ENCODE measurements at places on chromosomes 5 and 9.

DNA sequence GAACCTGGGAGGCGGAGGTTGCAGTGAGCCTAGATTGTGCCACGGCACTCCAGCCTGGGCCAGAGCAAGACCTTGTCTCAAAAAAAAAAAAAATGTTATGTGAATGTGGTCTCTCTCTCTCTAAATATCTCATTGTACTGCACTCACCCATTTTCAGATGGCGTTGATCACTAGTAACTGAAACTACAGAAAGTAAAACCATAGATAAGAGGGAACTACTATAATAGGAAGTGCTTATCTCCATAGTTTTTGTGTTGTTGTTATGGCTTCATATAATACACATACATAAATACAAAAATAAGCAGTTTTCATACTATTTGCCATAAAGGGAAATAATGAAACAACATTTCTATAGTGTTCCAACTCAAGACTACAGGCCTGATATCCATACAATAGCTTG is 9.1 kb downstream of the IL31RA start:
- no peak for DNase-seq

GRCh38 chr5:55172051-55172899 is 702 bp downstream of the CDC20B start:
- DNase-seq: peak; percentile 68

DNA sequence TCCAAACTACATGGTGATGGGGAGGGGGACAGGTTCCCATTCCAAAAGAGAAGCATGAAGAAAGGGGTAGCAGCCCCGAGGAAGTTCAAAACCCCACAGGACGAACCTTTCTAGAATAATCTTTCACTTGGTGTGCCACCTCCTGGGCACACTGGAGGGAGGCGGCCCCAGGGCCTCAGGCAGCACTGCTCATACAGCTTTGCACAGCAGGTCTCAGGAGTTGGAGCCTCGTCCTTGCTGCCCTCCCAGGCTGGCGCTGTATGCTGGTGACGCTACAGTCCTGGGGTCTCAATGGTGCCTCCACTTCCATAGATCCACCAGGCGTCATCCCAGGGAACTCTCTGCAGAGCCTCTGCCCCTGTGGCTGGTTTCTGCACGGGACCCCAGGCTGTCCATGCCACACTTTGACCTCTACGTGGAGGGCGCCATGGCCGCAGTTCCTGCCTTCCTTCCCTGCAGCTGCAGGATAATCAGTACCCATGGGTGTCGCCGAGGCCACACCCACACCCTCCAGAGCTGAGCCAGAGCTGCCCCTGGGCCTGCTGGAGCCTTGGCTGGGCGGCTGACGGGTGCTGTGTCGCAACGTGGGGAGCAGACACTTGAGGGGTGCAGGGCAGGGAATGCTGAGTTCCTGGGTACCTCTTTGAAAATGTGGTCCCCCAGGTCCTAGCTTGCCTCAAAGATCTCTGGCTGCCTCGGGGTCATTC is 95.3 kb downstream of the COL5A1 start:
- DNase-seq: no peak

GRCh38 chr5:16656561-16657191 is 39.9 kb upstream of the RETREG1 start:
- no peak for DNase-seq

GRCh38 chr9:13181652-13182051 is 97.8 kb downstream of the MPDZ start:
- no peak for DNase-seq

DNA sequence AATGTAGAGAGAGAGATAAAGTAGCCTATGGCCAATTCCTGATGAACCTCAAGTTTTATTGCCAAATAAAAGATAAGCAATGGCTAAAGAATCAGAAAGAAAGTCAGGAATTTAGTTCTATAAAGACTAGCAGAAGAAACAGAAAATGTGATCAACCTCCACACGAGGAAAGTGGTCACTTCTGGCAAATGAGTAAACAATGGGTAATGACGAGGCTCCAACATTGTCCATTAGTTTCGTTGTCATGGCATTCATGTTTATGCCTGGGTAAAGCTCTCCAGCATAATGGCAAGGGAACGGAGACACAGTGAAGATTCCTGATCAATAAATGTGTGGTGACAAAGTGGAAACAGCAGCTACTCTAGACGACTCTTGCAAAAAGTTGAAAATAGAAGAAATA is 341.8 kb upstream of the CTNND2 start:
- no peak for DNase-seq

GRCh38 chr5:156971848-156972525 is 9.0 kb upstream of the TIMD4 start:
- DNase-seq: no peak

- DNase-seq: no peak
Observed at GRCh38 chr9:128906741-128907140, 14.0 kb upstream of the PHYHD1 start.

GRCh38 chr5:126777257-126777974 is 480 bp downstream of the LMNB1 start:
- peak; percentile 40 for DNase-seq

DNA sequence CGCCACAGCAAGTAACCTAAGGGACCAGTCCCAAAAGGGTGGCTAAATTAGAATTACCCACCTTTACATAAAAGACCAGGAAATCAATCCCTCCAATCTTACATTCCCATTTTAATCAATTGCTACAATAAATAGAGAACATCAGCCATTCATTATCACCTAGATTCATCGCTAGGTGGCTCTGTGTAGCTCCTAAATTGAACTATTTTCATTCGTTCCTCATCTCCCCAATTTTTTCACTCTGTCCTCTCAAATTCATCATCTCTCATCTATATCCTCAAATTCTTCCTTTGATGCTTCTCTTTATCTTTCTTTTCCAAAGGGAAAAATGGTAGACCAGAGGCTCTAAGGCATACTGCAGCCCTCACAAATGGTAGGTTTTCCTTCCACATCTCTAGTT is 108.2 kb upstream of the TNC start:
- no peak for DNase-seq

GRCh38 chr5:173944511-173944910 is 44.5 kb upstream of the C5orf47 start:
- DNase-seq: no peak

DNA sequence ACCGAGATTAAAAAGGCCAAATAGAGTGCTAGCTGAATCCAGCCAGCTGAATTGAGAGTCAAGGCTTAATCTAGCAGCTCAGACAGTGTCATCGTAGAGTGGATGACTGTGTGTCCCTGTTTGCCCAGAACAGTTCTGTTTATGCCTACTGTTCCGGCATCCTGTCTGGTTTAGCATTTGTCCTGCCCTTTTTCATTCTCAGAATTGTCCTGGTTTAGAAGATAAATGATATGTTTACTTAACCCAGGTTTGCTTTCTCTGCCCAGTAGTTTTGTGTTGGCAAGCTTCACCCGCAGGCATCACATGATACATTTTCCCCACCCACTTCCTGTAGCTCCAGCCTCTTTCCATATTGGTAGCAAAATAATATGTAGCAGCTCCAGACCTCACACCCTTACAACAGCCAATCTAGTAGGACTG is 41.3 kb upstream of the ZSWIM6 start:
- no peak for DNase-seq

- DNase-seq: no peak
Observed at GRCh38 chr5:133819977-133820471, 148.4 kb downstream of the C5orf15 start.

DNA sequence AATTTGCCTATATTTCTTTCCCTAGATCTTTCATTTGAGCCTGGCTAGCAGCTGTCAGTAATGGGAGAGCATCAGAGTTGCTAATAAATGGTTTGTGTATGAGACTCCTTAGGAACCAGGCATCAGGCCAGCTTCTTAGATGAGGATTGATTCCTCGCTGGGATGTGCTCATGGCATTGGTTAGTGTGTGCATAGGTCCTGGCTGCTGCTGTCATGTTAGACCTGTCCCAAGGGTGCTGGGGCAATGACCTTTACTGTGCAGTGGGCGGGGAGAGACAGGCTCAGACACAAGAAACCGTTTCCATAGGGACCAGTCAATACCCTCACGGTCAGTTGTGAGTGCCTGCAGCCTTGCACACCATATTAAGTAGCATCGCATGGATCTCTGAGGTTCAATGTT is 112.3 kb upstream of the NR3C1 start:
- no peak for DNase-seq

GRCh38 chr5:125837866-125838265 is 585.3 kb upstream of the GRAMD2B start:
- no peak for DNase-seq

DNA sequence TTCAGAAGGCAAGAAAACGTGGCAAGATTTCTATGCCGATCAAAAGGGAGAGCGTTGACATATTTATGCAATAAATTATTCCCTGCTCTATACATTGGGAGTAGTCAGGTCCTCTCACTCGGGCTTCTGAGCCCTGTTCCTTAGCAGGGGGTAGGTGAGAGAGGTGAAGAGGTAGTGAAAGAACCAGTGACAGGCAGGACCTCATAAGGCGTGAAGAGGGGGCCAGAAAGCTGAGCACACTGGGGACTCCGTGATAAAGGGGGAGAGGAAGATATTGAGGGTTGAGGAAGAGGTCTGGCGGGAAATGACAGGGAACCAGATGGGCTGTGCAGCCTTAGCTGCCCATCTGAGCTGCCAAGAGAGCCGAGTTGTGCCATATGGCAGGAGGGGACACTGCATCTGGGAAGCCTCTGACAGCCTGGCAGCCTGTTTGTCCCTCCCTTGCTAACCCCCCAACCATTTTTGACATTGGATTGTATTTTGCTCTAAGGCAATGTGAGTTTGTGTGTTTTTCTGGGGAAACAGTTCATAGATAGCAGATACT is 782 bp upstream of the CDC20B start:
- DNase-seq: no peak

DNA sequence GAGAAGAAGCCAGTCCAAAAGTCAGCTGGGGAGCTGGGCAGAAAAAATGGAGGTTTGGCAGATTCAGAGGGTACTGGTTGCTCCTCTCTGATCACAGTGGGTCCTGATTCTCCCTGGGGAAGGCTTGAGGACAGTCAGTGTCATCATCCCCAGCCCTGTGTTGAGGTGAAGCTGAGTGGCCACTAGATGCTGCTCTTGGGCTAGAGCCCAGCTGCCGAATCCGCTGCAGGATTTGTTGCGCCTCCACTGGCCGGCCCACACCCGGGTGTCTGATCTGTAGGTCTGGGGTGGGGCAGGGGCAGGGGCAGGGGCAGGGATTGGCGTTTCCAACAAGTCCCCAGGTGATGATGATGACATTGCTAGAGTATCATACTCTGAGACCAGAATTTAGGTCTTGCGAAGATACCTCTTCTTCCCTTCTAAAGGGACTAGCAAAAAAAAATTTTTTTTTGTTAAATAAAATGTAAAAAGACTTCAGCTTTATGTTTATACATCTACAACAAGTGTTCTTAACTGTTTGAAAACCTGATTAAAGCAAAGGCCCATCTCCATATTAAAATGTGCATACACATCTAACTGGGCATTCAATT is 106.8 kb downstream of the PDE6A start:
- DNase-seq: peak; percentile 73

- DNase-seq: no peak
Observed at GRCh38 chr9:93183663-93184431, at the start of gene WNK2. TSS of gene WNK2 (plus strand) at chr9:93184139. CDS start at chr9:93184930, 791 bp downstream.

GRCh38 chr5:72612810-72613209 is 105.6 kb upstream of the ZNF366 start:
- no peak for DNase-seq

DNA sequence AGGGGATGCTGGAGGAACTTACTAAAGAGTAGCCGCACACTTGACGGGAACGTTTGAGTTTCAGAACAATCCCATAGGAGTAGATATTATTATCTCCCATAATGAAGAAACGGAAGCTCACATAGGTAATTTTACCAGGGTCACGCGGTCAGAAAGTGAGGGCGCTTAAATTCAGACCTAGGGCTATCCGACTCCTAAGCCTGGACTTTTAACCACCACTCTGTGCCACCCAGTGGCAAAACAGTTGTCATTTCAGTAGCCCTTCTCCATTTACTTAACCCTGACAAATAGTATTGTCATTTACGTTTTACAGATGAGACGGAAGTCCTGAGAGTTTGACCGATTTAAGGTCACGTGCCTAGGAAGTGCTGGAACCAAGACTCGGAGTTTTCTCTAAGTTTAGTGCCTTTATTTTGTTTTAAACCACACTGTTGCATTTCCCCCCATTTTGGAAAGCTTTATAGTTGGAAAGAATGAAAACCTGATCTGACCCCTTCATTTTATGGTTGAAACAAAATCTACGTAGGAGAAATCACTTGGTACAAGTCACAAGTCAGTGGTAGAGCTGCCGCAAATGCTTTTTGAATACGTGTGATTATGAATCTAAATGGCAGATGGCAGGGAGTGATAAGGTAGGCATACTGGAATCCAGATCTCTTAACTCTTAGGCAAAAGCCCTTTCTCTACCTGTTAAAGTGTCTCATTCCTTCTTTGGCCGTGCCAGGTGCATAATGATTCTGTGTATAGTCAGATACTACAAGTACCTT is 650 bp downstream of the MRRF start:
- DNase-seq: no peak

GRCh38 chr9:18923167-18923566 is 109.8 kb downstream of the SAXO1 start:
- DNase-seq: no peak

DNA sequence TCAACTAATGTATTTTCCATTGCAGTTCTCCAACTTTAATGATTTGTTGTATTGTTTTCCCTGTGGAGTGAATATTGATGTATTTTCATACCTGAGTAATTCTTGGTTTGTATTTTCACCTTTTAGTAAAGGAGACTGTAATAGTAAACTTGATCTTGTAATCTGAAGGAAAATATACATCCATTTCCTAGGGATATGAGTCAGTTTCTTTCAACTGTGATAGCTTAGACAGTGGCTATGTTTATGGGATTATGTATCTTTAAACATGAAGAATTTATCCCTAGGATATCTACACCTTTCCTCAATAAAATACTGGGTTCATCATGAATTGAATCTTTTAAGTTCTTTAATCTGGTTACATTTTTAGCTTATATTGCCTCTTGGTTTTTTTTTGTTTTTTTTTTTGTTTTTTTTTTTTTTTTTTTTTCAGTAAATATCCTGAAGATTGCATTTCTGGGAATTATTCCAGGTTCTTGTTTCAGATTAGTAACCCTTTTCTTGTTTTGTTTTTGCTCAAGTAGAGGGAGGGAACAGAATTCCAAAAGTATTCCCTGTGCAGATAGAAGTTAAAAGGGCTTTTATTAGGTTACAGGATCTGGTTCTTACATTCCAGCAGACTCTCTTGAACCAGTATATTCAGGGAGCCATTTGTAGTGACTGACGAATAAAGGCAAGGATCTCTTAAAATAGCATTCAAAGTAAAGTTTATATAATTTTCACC is 7.1 kb downstream of the WDR36 start:
- DNase-seq: no peak

GRCh38 chr5:83406906-83407305 is 64.6 kb upstream of the VCAN start:
- DNase-seq: no peak

- no peak for DNase-seq
Observed at GRCh38 chr9:23120630-23121029, 674.0 kb downstream of the DMRTA1 start.
